ENCODE measurements at places on chromosomes 12 and 14.
A peak's percentile ranks its signal among the peaks of the same experiment; 100 is the strongest.

DNA sequence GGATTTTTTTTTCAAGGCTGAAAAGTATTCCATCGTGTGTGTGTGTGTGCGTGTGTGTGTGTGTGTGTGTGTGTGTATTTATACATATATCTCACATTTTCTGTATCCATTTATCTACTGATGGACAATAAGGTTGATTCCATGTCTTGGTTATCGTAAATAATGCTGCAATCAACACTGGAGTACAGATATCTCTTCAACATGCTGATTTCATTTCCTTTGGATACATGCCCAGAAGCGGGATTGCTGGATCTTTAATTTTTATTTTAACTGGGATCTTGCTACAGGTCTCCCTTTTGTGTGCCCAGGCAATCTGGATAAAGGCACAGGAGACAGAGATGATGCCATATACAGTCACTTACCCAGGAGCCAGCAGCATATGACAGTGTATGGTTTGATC lies 338.1 kb downstream of the SOX5 start:
- H3K27ac ChIP-seq, result no peak overlapping the region
- no peak overlapping the region for H3K4me3 ChIP-seq
- H3K27me3 ChIP-seq, result no peaks in the 10 kb centered on the region
- no peaks in the 10 kb centered on the region for H3K4me1 ChIP-seq

- no peak overlapping the region for H3K4me3 ChIP-seq
- DNase-seq, result no peak
- no peak overlapping the region for H3K27ac ChIP-seq
- H3K36me3 ChIP-seq, result no peaks in the 10 kb centered on the region
- H3K27me3 ChIP-seq, result peaks cover 4% of the 10 kb centered on the region
These were observed 266.2 kb downstream of the C12orf75 start for GRCh38 chr12:105596731-105597130.

- H3K27ac ChIP-seq, result peak within 1 kb of the TSS; percentile 99
- DNase-seq, result peak; percentile 88
- peak within 1 kb of the TSS; percentile 99 for H3K4me3 ChIP-seq
- no peaks in the 10 kb centered on the region for H3K27me3 ChIP-seq
- H3K4me1 ChIP-seq, result peaks cover 28% of the 10 kb centered on the region
- H3K36me3 ChIP-seq, result peaks cover 2% of the 10 kb centered on the region
These were observed at the start of gene DDHD1 for GRCh38 chr14:53152887-53153701. Gene DDHD1 (minus strand): TSS chr14:53153323. CDS start chr14:53153098, 225 bp downstream.

- H3K4me1 ChIP-seq, result no peaks in the 10 kb centered on the region
- H3K27ac ChIP-seq, result no peak overlapping the region
- no peaks in the 10 kb centered on the region for H3K36me3 ChIP-seq
- DNase-seq, result no peak
- H3K4me3 ChIP-seq, result no peak overlapping the region
- peaks cover 6% of the 10 kb centered on the region for H3K27me3 ChIP-seq
These were observed 52.3 kb upstream of the TRIM9 start for GRCh38 chr14:51147183-51147582.

- no peak for DNase-seq
- H3K27ac ChIP-seq, result no peak overlapping the region
- no peaks in the 10 kb centered on the region for H3K4me1 ChIP-seq
- no peaks in the 10 kb centered on the region for H3K27me3 ChIP-seq
- H3K4me3 ChIP-seq, result no peak overlapping the region
These were observed 165.4 kb upstream of the CPNE8 start for GRCh38 chr12:39070775-39071174.

- H3K4me1 ChIP-seq, result no peaks in the 10 kb centered on the region
- H3K27me3 ChIP-seq, result no peaks in the 10 kb centered on the region
- DNase-seq, result no peak
- no peak overlapping the region for H3K4me3 ChIP-seq
- no peak overlapping the region for H3K27ac ChIP-seq
These were observed 98.8 kb downstream of the DICER1 start for GRCh38 chr14:95058491-95058890.

GRCh38 chr12:121803861-121804416 lies at the start of gene SETD1B:
Gene SETD1B (plus strand): TSS chr12:121804009. CDS start chr12:121804738, 729 bp downstream.
- DNase-seq, result peak; percentile 72
- peaks cover 6% of the 10 kb centered on the region for H3K36me3 ChIP-seq
- peaks cover 27% of the 10 kb centered on the region for H3K4me1 ChIP-seq
- H3K27me3 ChIP-seq, result no peaks in the 10 kb centered on the region

DNA sequence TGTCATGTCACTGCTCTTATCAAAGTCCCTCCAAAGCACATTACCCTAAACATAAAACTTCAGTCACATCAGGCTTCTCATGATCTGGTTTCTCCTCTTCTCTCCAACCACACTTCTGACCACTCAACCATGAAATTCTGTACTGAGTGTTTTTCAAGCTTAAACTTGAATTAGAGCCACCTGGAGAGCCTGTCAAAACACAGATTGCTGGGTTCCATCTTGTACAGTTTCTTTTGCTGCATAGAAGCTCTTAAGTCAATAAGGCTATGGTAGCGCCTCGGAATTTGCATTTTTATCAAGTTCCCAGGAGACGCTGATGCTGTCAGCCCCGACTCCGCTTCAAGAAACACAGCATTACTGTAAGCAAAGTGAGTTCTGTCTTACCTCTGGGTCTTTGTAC lies 16.4 kb upstream of the SRRM4 start:
- H3K4me1 ChIP-seq, result no peaks in the 10 kb centered on the region
- H3K4me3 ChIP-seq, result no peak overlapping the region

- peak overlapping the region; percentile 98 for H3K4me3 ChIP-seq
- H3K27me3 ChIP-seq, result no peaks in the 10 kb centered on the region
- H3K27ac ChIP-seq, result peak overlapping the region; percentile 94
- H3K4me1 ChIP-seq, result peaks cover 44% of the 10 kb centered on the region
These were observed 11.7 kb upstream of the ITGB7 start for GRCh38 chr12:53218551-53219291.

- peaks cover 6% of the 10 kb centered on the region for H3K4me1 ChIP-seq
- DNase-seq, result no peak
- H3K4me3 ChIP-seq, result no peak overlapping the region
These were observed 4.5 kb upstream of the DCAF11 start for GRCh38 chr14:24110060-24110459.

GRCh38 chr14:44135972-44136371 lies 371.1 kb downstream of the FSCB start:
- H3K27me3 ChIP-seq, result no peaks in the 10 kb centered on the region
- H3K4me3 ChIP-seq, result peak overlapping the region; percentile 68
- peaks cover 2% of the 10 kb centered on the region for H3K4me1 ChIP-seq
- H3K36me3 ChIP-seq, result no peaks in the 10 kb centered on the region
- no peak overlapping the region for H3K27ac ChIP-seq

GRCh38 chr12:78118036-78118435 lies 287.3 kb downstream of the NAV3 start:
- H3K36me3 ChIP-seq, result no peaks in the 10 kb centered on the region
- peaks cover 3% of the 10 kb centered on the region for H3K27me3 ChIP-seq
- H3K27ac ChIP-seq, result no peak overlapping the region
- H3K4me1 ChIP-seq, result no peaks in the 10 kb centered on the region
- H3K4me3 ChIP-seq, result no peak overlapping the region

GRCh38 chr12:94012590-94012989 lies 135.8 kb upstream of the PLXNC1 start:
- no peak for DNase-seq
- H3K36me3 ChIP-seq, result peaks cover 14% of the 10 kb centered on the region
- no peaks in the 10 kb centered on the region for H3K4me1 ChIP-seq
- H3K4me3 ChIP-seq, result no peak overlapping the region
- H3K27ac ChIP-seq, result no peak overlapping the region

DNA sequence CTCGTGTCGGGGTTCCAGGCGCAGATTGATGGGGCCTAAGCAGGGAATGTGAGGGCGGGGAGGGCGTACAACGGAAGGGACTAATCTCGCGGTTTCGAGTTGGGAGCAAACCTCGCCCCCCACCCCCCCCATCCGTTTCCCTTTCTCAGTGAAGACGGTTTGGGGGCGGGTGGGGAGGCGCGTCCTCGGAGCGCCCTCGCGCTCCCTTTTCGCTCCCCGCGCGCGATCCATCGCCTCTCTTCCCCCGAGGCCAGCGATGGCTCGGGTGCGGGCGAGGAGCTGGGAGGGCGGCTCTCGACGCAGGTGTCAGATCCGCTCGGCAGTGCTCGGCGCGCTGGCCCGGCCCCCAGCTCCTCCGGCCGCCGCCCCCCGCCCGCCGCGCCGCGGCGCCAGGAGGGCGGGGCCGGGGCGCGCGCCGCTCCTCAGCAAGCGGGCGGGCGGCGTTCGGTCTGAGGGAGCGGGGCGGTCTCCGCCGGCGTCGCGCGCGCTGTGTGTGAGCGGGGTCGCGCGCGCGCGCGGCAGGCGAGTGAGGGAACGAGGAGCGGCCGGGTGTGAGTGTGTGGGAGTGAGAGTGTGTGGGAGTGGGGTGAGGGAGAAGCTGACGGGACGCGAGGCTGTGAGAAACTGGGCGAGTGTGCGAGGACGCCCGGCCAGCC lies at the start of gene RIMKLB:
Gene RIMKLB (plus strand): TSS at position 516 of the 656 bp plus-strand sequence. CDS start 15,876 bp downstream, outside the sequence.
- peak within 1 kb of the TSS; percentile 99 for H3K4me3 ChIP-seq
- peak within 1 kb of the TSS; percentile 97 for H3K27ac ChIP-seq
- peaks cover 16% of the 10 kb centered on the region for H3K4me1 ChIP-seq
- H3K36me3 ChIP-seq, result peaks cover 2% of the 10 kb centered on the region
- H3K27me3 ChIP-seq, result no peaks in the 10 kb centered on the region

- DNase-seq, result no peak
- no peak overlapping the region for H3K4me3 ChIP-seq
- peaks cover 16% of the 10 kb centered on the region for H3K4me1 ChIP-seq
- H3K27ac ChIP-seq, result no peak overlapping the region
- H3K36me3 ChIP-seq, result peaks cover 11% of the 10 kb centered on the region
These were observed 6.7 kb downstream of the BAG5 start for GRCh38 chr14:103555559-103556337.

DNA sequence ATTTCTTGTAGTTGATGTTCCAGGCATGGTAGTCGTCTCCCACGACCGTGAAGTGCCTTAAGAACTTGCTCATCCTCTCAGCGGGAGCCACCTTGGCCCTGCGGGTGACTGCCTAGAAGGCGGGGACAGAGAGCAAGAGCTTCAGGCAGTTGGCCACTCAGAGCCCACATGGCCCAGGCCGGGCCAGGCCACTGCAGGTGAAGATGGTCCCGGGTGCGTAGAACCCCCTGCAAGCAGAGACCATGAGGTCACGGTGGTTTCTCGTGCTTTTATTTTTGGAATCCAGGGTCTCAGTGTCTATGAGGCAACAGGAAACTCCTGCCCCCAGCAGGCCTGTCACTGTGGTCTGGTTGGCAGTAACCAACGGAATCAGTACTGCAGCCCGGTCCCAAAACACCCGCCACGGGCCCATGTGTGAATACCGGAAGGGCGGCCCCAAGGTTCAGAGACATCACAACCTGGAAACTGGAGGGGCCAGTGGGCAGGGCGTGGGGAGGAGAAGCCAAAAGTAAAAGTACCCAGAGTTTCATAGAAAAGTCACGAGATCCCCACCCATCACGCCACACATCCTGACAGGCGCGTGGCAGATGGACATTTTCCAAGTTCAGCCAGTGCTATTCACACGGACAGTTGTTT lies 27.5 kb downstream of the HVCN1 start:
- peak overlapping the region; percentile 86 for H3K4me3 ChIP-seq
- H3K27ac ChIP-seq, result peak overlapping the region; percentile 99
- DNase-seq, result peak; percentile 66
- no peaks in the 10 kb centered on the region for H3K27me3 ChIP-seq
- peaks cover 57% of the 10 kb centered on the region for H3K36me3 ChIP-seq
- peaks cover 38% of the 10 kb centered on the region for H3K4me1 ChIP-seq

DNA sequence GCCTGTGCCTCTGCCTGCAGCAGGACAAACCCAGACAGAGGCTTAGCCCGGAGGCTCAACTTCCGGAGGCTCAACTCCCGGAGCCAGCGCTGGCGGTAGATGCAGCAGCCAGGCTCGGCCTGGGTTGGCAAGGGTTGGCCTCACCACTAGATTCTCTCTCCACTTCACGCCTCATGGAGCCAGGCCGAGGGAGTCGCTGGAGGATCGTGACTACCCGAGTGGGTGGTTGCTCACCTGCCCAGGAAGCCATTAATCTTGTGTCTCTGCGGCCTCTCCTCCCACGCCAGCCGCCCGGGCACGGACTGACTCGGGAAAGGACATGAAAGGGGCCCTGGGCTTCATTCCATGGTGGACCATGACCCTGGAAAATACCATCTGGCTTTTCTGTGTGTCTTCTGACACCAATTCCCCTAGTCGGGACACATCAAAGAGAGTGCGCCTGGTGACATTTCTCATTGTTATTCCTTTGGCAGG lies 20.8 kb downstream of the ESRRB start:
- no peaks in the 10 kb centered on the region for H3K36me3 ChIP-seq
- no peak for DNase-seq
- no peak overlapping the region for H3K27ac ChIP-seq
- H3K27me3 ChIP-seq, result peaks cover 7% of the 10 kb centered on the region
- H3K4me1 ChIP-seq, result no peaks in the 10 kb centered on the region

GRCh38 chr12:57192920-57193319 lies 23.7 kb upstream of the NXPH4 start:
- no peak overlapping the region for H3K27ac ChIP-seq
- H3K36me3 ChIP-seq, result peaks cover 1% of the 10 kb centered on the region
- H3K27me3 ChIP-seq, result peaks cover 8% of the 10 kb centered on the region

GRCh38 chr12:9331218-9331626 lies 123.0 kb upstream of the PZP start:
- no peaks in the 10 kb centered on the region for H3K27me3 ChIP-seq
- H3K36me3 ChIP-seq, result peaks cover 1% of the 10 kb centered on the region
- peak; percentile 70 for DNase-seq
- H3K4me1 ChIP-seq, result peaks cover 14% of the 10 kb centered on the region

DNA sequence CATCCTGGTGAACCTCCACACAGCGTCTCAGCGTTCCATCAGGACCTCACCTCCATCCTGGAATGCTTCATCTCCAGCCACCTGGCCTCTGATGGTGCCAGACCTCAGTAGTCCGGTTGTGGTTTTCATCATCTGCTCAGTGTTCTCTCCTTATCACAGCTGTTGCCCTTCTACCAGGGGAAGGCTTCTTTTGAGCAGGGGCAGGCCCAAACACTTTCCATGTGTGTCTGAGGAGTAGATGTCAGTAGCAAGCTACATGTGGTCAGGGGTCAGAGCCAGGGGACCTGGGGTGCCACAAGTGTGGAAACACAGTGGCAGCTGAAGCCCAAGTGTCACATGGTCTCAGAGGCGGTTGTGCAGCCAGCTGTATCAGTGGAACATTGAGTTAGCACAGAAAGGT lies 30.2 kb upstream of the FGD4 start:
- H3K27me3 ChIP-seq, result no peaks in the 10 kb centered on the region
- no peak overlapping the region for H3K27ac ChIP-seq
- H3K4me3 ChIP-seq, result no peak overlapping the region
- H3K4me1 ChIP-seq, result no peaks in the 10 kb centered on the region
- no peaks in the 10 kb centered on the region for H3K36me3 ChIP-seq
- DNase-seq, result no peak

DNA sequence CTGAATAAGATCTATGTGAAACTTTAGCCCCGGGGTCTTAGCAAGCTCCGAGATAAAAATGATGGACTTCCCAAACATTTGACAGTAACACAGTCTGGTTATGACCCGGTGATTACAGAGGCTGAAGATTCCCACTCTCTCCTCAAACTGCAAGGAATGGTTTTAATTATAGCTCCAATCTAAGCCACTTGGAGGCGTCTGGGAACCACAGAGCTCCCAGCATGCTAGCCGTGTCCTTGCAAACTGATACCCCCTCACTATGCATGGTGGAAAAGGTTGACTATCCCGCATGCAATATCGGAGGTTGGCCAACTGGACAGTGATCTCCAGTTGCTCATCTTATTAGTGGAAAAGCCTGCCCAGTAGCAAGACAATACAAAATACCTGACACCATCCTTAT lies 76.5 kb upstream of the GRIN2B start:
- no peaks in the 10 kb centered on the region for H3K4me1 ChIP-seq
- H3K27me3 ChIP-seq, result peaks cover 4% of the 10 kb centered on the region
- H3K36me3 ChIP-seq, result no peaks in the 10 kb centered on the region
- no peak overlapping the region for H3K4me3 ChIP-seq

Data from memory B cell (primary cell).